Ecto neural progenitor cell (in vitro differentiated cells): ENCODE measurements at places on chromosomes 5 and 9.

- peak; percentile 37 for DNase-seq
These were observed 54.4 kb upstream of the EXOC3 start for GRCh38 chr5:388266-389196.

- peak; percentile 70 for DNase-seq
These were observed 14.4 kb upstream of the SCGB3A1 start for GRCh38 chr5:180605554-180606214.

DNA sequence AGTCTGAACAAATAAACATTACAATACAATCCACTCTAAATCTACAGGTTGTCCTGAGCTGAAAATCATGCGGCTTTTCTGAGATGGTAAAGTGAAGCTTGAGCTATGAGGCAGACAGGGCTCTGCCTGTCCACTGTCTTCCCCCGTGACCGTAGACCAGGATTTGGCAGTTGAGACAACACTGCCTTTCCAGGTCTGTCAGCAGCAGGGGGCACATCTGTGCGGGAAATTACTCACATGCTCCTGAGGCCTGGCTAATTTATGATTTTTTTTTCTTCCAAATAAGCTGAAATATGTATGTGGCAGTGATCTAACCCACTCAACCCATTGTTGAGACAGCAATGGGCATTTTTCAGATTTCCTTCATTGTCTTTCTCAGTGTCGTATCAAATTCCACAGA, 307.9 kb downstream of the FBXL7 start:
- no peak for DNase-seq

DNA sequence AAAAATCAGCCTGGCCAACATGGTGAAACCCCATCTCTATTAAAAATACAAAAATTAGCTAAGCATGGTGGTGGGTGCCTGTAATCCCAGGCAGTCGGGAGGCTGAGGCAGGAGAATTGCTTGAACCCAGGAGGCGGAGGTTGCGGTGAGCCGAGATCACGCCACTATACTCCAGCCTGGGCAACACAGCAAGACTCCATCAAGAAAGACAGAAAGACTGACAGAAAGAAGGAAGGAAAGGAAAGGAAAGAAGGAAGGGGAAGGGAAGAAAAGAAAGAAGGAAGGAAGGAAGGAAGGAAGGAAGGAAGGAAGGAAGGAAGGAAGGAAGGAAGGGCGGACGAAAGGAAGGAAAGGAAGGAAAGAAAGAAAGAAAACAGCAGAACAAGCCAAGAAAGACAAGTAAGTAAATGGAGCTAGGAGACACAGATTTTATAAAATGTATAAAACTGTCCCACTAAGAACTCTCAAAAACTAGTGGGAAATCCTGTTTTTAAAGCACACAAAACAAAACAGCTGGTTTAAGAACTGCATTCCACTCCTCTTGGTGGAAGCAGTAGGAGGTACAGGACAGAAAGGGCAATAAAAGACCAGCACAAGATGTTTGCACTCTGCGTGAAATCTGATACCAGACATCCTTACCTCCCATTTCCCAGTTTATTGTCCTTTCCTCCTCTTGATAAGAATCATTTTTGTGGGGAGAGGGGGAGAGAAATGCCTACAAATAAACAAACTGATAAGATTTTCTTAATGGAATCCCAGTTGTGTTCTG, 46.7 kb downstream of the MYO10 start:
- DNase-seq, result no peak

DNA sequence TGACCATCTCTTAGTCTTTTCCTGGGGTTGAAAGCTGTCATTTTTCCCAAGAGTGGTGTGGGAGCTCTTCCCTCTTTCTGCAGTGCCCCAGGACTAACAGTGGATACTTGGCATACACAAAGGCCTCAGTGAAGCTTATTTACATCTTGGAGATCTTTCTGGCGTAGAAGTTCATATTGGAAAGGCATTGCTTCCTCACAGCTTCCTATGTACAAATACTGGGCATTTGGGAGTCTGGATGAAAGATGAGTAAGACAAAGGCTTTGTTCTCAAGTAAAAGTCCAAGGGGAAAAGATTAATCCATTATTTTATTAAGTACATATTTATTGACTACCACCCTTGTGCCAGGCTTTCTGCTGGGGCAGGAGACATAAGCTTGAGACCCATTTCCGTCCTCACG, 22.0 kb downstream of the MAP3K1 start:
- DNase-seq, result no peak

DNA sequence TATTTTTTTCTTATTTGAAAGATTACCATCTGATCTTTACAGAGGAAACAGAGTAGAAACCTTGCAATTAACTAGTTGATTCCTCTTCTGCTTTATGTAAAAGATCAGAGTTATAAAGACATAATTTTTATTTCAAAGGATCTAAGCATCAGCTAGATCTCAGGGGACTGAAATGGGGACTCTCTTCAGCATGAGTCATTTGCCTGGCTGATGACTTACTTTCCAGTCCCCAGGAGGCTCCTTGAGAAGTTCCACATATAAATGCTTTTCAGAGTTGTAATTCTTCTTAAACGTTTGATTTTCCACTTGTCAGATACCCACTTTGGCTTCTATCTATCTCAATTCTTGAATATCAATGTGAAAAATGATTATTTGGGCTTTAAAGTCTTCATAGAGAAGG, 389.4 kb downstream of the RAB3C start:
- DNase-seq, result no peak

GRCh38 chr9:134229466-134230091, 65.2 kb upstream of the RNU6ATAC start:
- no peak for DNase-seq

GRCh38 chr5:7420510-7421280, 24.8 kb downstream of the ADCY2 start:
- no peak for DNase-seq

DNA sequence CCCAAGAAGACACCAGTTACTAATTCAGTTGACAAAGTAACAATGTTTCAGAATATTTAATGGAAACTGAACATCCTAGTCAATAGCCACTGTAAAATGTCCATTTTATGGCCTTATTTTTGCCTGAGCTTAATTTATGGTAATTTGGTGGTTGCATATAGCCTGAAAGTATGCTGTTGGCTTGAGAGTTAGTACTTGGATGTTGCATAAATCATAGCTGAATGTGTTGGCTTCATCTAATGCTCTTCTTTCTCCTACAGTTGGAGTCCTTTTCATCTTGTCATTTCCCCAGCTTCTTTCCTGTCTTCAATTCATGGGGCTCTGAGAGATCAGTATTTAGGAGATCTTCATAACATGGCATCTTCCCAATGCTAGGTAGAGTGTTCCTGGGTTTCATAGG, 164.6 kb downstream of the MAT2B start:
- DNase-seq, result no peak

DNA sequence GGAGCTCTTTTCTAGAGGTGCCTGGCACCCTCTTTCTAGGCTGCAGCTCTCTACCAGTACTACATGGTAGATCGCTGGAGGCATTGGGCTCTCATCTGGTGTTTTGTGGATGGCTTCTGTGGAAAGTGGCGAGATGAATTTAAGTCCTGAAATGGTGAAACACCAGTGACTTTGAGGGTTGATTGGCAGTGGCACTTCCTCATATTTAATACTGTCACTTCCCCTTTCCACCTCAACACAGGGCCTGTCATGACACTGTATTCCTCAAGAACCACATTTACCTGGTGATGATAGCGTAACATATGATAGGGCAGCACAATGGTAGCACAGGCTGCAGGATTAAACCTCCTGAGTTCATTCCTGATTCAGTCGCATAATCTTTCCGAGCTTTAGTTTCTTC, 132.1 kb downstream of the KDM4C start:
- DNase-seq, result no peak

DNA sequence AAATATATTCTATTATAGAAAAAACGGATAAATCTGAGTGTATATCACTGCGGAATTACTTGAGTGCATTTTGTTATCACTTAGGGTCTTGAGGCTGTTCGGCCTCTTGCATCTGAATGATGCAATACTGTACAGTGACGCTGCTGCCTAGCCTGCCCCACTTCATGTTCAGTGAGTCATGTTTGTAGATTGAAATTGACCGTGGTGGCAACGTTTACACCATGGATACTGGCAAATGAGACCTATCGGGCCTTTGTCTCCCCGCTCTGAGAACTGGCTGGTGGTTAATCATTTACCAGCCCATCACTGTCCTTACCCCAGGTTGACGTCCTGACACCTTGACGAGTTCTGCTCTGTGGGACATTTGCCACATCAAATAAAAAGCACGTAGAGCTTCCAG, 510.1 kb upstream of the ADAMTS16 start:
- no peak for DNase-seq

DNA sequence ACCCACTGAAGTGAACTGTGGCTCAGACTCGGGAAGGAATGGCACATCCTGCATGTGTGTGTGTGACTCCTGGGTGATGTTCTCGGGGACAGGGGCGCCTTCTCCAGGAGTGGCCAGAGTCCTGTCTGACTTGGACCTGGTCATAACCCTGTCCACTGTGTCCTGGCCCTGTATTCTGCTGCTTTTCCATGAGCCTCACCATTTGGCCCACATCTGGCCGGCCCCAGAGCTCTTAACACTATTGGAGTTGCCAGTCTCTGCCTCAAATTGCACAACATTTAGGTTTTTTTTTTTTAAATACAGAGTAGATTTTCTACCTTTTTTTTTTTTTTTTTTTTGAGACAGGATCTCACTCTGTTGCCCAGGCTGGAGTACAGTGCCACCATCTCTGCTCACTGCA, 278.3 kb upstream of the TUT7 start:
- DNase-seq, result no peak

- DNase-seq, result no peak
These were observed 50.2 kb downstream of the CFAP77 start for GRCh38 chr9:132460240-132460639.

- no peak for DNase-seq
These were observed 30.2 kb downstream of the TGFBI start for GRCh38 chr5:136058972-136059354.

DNA sequence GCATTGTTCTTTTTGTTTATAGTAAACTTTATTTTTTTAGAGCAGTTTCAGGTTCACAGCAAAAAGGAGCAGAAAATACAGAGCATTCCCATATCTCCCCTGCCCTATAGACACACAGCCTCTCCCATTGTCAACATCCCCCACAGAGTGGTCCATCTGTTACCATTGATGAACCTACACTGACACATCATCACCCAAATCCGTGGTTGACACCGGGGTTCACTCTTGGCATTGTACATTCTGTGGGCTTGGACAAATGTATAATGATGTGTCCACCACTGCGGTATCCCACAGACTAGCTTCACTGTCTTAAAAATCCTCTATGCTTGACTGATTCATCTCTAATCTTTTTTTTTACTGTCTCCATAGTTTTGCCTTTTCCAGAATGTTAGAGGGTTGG, 120.7 kb upstream of the SPATA31C2 start:
- no peak for DNase-seq

DNA sequence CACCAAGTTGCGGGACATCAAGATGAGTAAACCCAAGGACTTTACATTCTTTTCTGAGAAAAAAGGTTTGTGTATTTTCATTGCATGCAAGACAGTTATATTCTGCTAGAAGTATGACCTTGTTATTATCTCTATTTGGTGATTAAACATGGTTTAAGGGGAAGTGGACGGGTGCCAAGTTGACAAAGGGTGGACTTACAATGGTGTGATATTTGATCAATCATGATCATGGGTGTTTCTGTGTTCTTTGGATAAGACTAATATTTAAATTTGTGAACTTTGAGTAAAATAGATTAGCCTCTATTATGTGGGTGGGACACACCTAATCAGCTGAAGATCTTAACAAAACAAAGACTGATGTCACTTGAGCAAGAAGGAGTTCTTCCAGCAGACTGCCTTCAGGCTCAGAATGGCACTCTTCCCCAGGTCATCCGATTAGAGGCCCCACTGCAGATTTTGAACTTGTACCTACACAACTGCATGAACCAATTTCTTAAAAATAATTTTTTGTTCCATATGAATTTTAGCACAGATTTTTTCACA, 782.9 kb downstream of the CDH12 start:
- no peak for DNase-seq

GRCh38 chr9:115015018-115015635, 84.7 kb upstream of the TNFSF8 start:
- no peak for DNase-seq

DNA sequence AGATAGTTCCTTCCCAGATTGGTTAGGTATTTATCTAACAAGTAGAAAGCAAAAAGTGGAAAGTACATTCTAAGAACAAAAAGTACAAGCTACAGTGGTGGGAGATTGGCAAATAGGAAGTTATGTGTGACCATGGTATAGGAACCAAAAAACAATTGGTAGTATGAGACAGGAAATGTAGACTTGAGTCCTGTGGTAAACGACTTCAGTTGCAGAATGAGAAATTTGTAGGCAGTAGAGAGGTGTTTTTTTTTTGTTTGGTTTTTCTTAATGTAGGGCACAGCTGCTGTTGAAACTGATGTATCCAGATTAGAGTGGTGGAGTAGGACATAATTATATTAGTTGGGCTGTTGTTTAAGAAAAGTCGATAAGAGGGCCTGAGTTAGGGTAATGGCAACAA, 72.0 kb downstream of the CCNH start:
- DNase-seq, result no peak

DNA sequence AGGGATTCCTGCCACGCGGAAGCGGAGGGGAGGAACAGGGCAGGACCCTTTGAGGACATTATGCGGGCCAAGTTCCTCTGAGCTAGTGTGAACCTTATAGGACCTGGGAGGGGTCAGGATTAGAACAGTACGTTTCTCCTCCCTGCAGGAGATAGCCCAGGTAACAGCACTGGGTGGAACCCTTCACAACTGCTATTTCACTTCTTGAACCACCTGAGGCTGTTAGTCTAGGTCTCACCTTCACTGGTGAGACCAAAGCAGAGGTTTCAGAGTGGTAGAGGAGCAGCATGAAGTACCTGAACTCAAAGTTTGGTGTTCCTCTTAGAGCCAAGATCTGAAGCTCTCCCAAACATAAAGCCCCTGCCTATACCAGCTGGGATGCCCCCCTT, 832 bp downstream of the EIF4EBP3 start:
- DNase-seq, result no peak
